NCI-H1930 (cell line): ENCODE measurements at places on chromosomes 4 and X.

DNA sequence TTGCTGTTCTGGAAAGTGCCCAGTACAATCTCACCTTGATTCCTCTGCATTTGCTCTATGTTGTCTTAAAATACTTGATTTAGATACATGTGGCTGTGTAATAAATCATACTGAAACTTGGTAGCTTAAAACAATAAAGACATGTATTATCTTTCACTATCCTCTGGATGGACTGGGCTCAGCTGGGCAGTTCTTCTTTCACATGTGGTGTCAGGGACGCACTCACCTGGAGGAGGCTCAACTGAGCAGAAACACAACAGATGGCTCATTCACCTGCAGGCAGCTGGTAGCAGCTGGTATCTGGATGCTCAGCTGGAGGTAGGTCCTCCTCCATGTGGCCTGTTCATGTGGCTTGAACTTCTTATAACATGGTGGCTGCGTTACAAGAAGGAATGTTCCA, 563.8 kb upstream of the FRG1 start:
- no peak for DNase-seq

DNA sequence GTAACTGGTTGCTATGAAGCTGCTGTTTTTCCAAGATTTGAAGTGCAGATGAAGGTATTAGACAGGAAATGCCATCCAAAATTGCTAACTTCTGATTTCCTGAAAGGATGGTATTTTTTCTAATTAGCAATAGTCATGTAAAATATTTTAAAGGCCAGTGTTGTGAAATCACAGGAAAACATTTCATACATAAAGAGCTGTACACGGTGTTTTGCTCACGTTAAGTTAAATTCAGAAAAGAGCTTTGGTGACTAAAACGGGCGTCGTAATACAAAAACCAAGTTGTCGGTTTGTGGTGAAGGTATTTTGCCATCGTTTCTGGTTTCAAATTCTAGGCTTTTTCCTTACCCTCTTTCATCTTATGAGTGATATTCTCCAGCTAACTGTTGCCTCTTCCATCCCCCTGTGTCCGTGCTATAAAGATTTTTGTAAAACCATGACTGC, 39.8 kb downstream of the AFF1 start:
- no peak for DNase-seq

DNA sequence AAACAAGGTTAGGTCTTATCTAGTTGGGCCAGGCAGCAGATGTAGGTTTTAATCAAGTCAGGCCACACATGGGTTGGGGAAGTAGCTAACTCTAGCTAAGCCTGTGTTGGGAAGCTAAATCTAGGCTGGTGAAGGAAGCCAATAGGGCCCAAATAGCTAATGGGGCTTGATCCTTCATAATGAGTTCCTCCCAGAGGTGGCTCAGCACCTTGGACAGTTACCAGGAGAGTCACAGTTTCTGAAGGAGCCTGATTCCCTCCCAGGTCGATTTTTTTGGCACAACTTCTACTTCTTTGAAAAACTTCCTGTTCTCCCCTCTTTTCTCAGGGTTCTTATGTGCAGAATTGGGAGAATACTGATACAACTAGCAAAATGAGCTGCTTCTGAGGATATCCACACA, 242.5 kb upstream of the PRPS2 start:
- no peak for DNase-seq

GRCh38 chr4:8917868-8918783, 46.5 kb upstream of the HMX1 start:
- no peak for DNase-seq

DNA sequence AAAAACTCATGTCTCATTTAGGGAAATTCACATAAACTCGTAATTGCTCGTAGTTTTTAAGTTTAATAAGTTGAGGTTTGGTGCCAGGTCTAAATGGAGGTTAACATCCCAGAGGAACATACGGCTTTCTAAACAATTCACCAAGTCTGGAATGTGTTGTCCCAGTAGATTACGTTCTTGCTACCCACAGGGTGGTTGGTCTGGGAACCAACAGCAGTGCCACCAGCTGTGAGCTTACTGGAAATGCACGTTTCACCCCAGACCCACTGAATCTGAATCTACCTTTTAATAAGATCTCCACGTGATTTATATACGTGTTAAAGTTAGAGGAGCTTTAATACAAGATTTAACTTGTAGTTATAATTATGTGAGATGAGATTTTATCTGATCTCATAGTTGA, 134.3 kb downstream of the BMPR1B start:
- no peak for DNase-seq

DNA sequence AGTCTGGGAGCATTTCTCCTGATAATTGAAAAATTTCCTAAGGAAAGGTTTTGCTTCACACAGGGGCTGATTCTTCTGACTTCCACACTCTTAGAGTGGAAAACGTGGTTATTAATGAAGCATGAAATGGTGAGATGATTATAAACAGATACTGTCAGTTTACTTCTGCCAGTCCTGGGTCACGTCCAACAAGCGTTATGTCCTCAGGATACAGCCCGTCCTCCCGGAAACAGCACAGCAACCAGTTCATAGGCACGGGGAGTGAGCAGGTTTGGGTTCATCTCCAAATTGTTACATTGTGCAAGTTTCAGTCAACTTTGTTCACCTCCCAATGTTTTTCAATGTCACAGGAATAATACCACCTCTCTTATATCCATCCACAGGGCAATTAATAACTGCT, 98.8 kb downstream of the NPNT start:
- no peak for DNase-seq

DNA sequence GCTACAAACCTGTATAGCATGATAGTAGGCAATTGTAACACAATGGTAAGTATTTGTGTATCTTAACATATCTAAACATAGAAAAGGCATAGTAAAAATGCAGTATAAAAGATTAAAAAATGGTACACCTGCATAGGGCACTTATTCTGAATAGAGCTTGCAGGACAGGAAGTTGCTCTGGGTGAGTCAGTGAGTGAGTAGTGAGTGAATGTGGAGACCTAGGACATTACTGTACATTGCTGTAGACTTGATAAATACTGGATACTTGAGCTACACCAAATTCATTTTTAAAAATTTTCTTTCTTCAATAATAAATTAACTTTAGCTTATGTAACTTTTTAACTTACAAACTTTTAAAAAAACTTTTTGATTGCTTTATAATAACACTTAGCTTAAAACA, 68.2 kb upstream of the MAML3 start:
- DNase-seq: no peak

GRCh38 chr4:106569146-106570031, 200.8 kb upstream of the GIMD1 start:
- no peak for DNase-seq

DNA sequence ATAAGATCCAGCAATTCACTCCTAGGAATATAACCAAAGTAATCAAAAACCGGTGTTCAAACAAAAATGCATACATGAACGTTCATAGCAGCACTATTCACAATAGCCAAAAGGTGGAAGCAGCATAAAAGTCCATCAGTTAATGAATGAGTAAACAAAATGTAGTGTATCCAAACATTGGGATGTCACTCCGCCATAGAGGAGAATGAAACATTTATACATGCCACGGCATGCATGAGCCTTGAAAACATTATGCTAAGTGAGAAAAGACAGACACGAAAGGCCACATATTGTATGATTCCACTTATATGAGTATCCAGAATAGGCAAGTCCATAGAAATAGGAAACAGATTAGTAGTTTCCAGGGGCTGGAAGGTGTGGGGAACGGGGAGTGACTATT, 11.0 kb upstream of the PDLIM3 start:
- no peak for DNase-seq
